Fibroblast of the conjunctiva (primary cell): ENCODE measurements at places on chromosomes 2 and 18.

DNA sequence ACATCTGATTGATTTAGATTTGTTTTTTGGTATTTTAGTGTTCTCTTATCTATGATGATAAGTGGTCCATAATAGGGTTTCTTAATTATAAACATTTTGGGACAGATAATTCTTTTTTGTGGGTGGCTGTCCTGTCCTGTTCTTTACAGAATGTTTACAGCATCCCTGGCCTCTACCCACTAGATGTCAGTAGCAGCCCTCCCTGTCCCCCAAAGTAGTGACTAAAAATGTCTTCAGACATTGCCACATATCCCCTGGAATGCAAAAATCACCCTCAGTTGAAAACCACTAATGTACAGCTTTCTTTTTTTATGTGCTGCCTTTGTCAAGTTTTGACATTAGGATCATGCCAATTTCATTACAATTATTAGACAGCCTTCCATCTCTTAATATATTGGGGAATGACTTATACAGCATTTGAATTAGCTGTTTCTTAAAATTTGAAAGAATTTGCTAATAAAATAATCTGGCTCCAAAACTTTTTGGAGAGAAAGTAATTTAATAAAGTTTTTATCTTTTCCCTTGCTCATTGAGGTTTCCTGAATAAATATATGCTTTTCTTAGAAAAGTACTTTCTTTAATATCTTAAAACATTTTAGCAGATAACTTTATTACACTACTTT is 19.5 kb downstream of the WIPF1 start:
- DNase-seq: peak; percentile 45

DNA sequence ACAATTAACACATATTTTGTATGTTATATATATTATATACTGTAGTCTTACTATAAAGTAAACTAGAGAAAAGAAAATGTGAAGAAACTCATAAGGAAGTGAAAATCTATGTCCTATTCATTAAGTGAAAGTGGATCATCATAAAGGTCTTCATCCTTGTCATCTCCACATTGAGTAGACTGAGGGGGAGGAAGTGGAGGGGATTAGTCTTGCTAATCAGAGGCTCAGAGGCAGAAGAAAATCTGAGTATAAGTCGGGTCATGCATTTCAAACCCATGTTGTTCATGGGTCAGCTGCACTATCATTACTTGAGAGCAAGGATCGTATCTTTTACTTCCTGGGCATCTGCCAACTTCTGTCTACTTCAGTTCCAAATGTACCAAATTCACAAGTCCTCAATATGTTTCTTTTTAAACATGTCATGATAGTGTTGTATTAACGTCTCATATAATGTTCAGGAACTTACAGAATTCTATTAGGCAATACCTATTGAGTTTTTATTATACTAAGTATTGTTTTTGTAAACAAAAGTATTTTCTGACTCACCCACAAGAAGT is 208.9 kb upstream of the BOD1L2 start:
- DNase-seq: no peak

GRCh38 chr18:6327895-6328620 is 86.7 kb downstream of the L3MBTL4 start:
- DNase-seq: no peak

- no peak for DNase-seq
Observed at GRCh38 chr18:47613929-47614328, 316.5 kb downstream of the SMAD2 start.

GRCh38 chr18:51196118-51196810 is 1.2 kb downstream of the MEX3C start:
- no peak for DNase-seq

- DNase-seq: no peak
Observed at GRCh38 chr2:20018601-20019152, 6.2 kb upstream of the MATN3 start.

DNA sequence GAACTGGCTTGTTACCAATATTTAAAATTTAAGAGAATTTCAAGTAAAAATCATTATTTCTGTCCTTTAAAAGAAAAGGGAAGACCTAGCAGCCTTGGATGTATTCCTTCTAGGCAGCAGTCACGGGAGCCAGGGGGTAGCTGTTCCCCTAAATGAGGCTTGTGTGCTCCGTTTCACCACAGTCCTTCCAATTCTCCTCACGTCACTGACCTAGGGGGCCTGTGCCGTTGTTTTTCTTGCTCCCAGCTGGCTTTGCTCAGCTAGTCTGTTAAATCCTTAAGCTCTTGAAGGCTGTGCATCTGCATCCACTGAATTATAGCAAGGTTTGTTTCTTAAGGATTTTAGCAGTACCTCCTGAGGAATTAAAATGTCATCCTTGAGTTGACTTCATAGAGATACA is 9.9 kb downstream of the KLHL23 start:
- no peak for DNase-seq

DNA sequence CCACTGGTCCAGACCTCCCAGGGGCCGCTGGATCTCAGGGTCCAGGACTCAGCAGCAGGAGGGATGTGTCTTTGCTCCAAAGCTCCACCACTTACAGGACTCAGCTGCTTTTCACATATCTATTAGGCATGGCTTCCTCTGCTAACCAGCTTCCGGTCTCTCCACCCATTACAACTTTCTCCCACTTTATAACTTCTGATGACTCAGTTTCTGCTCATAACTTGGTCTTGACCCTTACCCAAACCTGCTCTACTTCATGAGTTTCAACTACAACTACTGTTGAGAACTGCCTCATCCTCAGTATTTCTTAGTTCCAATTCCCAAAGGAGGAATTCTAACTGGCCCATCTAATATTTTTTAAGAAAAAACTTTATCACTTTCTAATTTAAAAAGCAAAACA is 17.2 kb downstream of the SULT1C2 start:
- no peak for DNase-seq

DNA sequence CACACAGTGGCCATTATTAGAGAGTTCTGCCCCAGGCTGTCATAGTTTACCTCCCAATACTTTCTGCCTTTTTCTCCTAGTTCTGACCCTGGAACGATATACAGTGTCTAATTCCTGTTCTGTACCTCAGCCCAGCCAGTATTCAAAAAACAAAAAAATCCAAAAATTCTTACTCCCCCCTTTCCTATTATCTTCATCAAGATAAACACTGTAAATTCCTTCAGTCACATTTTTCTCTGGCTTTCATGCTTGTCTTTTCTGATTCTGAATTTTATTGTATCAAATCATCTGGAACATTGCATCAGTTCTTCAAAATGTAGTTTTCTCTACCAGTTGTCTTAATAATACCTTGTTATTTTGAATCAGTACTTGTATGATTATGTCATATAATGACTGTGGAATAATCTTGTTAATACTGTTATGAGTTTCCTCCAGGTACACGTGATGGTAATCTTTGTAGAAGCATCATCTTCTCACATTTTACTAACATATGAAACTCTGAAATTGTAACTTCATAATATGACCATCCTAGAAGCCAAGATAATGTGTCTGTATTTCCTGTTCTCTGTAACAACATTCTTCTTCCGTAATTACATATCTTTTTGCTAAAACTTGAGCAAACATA is 79.0 kb upstream of the NOSTRIN start:
- DNase-seq: no peak

- no peak for DNase-seq
Observed at GRCh38 chr2:190697421-190697820, 48.5 kb downstream of the NAB1 start.

DNA sequence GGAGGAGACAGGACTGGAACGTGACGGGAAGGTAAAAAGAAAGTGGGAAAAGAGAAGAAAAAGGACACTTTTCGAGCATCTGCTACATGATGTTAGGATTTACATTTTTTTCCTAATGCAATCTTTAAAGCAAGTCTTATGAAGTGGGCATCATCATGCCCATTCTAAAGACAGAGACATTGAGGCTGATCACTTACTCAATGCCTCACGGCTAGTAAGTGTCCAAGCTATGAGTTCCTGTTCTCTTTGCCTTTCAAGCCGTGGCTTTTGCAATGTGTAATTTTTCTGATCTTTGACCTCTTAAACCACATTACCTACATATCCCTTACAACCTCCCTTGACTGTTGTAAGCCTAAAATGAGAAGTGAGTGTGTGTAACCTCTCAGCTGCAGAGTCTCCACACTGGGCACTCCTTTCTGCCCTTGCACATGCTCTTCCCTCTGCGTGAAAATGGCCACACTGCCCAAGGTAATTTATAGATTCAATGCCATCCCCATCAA is 649.2 kb downstream of the RNF144A start:
- DNase-seq: no peak

DNA sequence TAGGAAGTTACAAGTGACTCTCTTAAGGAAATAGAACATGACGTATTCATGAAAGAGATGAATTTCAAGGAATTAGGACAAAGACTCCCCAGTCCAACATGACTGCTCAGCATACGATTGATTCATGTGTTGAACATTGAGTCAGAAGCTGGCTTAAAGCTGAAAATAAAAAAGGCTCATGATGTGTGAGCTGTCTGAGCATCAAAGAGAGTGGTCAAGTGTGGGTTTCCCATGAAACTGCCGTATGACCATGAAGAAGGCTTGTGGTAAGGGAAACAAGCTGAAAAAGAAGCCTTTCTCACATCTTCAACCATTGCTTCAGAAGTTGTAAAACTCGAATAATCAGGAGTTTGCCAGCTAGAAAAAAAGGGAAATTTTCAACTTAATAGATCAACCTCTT is 201.9 kb upstream of the APCDD1 start:
- DNase-seq: no peak
